ENCODE measurements at places on chromosomes 6 and 20.

- no peak for DNase-seq
Measured at GRCh38 chr6:157169226-157169625, 154.1 kb downstream of the TMEM242 start.

GRCh38 chr6:106370639-106371038, 10.1 kb downstream of the CRYBG1 start:
- no peak for DNase-seq

GRCh38 chr6:87757792-87758191, 55.8 kb upstream of the AKIRIN2 start:
- DNase-seq: no peak

- no peak for DNase-seq
Measured at GRCh38 chr6:155417454-155417853, 38.2 kb downstream of the NOX3 start.

DNA sequence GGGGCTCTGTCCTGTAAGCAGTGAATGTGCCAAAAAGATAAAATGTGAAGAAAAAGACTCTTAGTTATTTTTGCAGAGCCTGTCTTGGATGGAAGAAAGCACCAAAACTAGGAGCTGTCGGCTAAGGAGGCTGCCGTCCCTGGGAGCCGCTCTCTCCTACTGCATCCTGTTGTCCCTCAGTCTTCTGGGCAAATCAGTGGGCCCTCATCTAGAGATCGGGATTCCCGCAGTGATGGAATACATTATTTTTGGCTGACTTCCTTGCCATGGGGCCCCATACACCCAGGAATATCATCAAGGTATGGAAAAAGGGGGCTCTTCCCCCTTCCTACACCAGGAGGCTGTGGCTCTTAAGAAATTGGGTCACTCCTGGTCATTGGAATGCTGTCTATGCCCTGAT, 3.2 kb downstream of the TTLL2 start:
- DNase-seq: no peak

GRCh38 chr20:53284256-53284655, 309.4 kb downstream of the ZNF217 start:
- no peak for DNase-seq
